NCI-H774 (cell line): ENCODE measurements at places on chromosomes 3 and 15.

DNA sequence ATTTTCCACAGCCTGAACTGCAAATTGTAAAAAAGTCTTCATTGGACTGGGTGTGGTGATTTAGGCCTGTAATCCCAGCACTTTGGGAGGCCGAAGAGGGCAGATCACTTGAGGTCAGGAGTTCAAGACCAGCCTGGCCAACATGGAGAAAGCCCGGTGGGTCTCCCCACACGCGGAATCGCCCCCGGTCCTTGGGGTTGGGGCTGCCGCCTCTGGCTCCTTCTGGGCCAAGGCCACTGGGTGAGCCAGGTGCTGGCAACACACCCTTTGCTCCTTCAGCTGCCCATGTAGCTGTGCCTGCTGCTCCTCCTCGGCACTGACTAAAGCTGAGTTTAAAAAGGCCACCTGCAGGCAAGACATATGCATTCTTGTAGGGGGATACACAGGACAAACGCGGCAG, 9.4 kb upstream of the VPS33B start:
- no peak for DNase-seq

GRCh38 chr3:195699388-195699771, 21.4 kb upstream of the MUC20 start:
- no peak for DNase-seq

GRCh38 chr3:13419505-13420044, 547 bp downstream of the NUP210 start:
- no peak for DNase-seq

GRCh38 chr3:85760342-85760741, 801.6 kb downstream of the CADM2 start:
- DNase-seq: no peak

DNA sequence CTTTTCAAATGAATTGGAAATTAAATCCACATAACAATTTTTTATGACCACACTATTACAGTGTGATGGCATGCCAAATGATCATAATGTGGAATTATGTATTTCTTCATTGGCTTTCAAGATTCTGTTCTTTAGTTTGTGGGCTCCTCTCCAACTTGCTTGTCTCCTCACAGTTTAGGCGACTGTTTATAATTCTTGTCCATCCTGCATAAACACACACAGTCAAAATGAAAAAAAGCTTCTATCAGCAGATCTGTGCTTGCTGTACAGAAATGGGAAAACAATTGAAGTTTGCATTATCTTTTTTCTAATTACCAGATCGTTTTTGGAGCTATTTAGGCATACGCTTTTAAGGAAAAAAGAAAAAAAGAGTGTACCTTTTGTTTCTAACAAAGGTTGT, 37.0 kb downstream of the OPA1 start:
- DNase-seq: no peak
